ENCODE measurements at places on chromosomes 1 and 21.

GRCh38 chr1:226063977-226064815 lies 1.7 kb downstream of the H3-3A start:
- no peak for ATAC-seq

- no peak for ATAC-seq
Observed at GRCh38 chr1:201455098-201455497, 13.9 kb downstream of the PHLDA3 start.

DNA sequence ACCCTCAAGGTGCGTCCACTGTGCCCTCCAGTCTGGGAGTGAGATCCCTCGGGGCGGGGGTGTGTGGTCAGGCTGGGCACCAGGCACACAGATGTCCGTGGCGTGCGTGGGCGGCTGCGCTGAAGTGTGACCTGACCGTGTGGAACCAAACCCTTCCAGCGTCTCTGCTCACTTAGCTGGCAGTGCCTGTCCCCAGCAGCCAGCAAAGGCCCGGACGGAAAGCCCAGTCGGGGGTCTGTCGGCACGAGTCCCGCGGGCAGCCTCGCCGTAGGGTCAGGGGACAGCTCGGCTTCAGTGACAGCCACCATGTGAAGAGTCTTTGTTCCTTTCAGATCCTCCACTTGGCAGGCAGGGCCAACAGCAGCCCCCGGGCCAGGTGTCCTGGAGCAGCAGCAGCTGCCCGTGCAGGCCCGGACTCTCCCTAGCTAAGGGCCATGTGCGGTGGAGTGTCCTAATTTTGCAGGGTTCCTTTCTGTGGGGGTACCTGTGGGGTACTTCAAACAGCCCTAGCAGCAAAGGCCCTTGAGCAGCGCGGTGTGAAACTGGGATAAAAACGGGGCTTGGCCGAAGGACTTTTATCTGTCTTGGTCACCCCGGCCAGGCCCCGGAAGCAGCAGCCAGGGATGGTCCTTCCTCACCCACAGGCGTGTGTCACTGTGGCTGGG lies 11.6 kb downstream of the TTLL10 start:
- no peak for ATAC-seq

DNA sequence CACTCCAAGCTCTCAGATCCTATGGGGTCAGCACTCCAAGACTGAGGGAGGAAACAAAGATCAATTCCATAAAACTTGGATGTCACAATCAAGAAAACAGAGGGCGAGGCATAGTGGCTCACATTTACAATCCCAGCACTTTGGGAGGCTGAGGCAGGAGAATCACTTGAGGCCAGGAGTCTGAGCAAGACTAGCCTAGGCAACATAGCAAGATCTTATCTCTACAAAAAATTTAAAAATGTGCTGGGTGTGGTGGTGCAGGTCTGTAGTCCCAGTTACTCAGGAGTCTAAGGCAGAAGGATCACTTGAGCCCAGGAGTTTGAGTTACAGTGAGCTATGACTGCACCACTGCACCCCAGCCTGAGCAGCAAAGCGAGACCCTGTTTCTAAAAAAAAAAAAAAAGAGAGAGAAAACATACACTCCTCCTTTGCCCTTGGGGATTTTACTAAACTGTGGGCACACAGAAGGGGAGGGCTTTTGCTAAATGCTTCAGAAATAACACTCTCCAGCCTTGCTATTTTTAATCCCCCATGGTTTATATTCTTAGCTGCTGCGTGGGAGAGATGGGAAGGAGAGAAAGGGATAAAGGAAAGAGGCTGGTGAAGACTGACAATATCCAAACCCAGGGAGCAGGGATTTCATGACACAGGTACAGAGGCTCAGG lies 18.1 kb downstream of the ARHGEF2 start:
- no peak for ATAC-seq

- no peak for ATAC-seq
Observed at GRCh38 chr1:43317817-43318471, 17.2 kb downstream of the TIE1 start.

DNA sequence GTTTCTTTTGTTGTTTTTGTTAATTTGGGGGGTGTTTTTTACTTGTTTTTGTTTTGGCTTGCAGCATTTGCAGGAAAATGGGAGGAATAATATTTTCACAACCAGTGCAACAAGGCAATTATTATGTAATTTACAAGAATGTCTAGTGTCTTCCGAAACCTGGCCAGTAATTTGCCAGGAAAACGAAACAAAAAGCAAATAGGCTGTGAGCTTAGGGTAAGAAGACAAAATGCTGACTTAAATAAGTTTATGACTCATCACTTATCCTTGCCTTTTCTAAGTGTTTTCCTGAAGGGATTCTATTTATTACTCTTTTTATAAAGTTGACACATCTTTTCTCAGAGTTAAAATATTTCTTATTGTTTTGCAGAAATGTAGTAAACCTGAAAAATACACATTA lies 49.8 kb downstream of the KCNT2 start:
- ATAC-seq, result peak; percentile 95

DNA sequence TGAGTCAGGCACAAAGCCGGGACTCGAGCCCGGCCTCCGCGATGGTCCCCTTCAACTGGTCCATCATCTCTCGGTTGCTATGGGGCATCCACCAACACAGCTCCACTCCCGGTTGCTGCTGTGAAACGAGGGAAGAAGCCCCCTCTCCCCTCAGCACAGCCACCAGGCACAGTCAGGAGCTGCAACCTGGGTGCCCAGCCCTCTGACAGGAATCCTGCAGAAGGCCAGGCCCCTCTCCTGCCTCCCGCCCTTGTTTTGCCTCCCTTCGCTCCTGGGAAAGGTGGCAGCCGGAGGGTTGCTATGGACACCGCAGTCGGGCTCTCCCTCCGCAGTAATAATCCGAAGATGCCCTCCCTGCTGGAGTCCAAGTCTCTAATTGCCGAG lies 8.9 kb upstream of the KCNN3 start:
- ATAC-seq, result no peak

GRCh38 chr1:21541329-21541728 lies 32.1 kb downstream of the ALPL start:
- no peak for ATAC-seq

GRCh38 chr1:229310833-229311232 lies 32.0 kb downstream of the CCSAP start:
- no peak for ATAC-seq

- peak; percentile 91 for ATAC-seq
Observed at GRCh38 chr1:114154963-114155322, 1.3 kb upstream of the SYT6 start.

DNA sequence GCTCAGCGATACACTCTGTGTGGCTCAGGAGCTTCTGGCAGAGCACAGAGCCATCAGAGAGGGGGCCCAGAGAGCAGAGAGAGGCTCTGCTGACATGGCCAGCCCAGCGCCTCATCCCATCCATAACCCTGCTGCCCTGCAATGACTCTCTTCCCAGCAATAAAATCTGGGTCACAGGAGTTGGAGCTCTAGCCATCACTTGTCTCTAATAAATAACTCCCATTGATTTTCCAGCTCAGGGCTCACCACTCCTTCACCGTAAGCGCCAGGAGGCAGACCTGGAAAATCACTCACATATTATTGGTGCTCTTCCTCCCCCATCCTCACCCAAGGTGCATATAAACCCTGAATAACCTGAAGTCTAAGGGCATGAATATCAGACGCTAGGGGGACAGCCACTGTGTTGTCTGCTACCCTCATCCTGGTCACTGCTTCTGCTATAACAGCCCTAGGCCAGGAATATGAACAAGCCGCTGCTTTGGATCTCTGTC lies at the start of gene APCS:
Gene APCS (plus strand): TSS at position 366 of the 491 bp plus-strand sequence. CDS start 96 bp downstream, at position 462.
- ATAC-seq, result no peak

DNA sequence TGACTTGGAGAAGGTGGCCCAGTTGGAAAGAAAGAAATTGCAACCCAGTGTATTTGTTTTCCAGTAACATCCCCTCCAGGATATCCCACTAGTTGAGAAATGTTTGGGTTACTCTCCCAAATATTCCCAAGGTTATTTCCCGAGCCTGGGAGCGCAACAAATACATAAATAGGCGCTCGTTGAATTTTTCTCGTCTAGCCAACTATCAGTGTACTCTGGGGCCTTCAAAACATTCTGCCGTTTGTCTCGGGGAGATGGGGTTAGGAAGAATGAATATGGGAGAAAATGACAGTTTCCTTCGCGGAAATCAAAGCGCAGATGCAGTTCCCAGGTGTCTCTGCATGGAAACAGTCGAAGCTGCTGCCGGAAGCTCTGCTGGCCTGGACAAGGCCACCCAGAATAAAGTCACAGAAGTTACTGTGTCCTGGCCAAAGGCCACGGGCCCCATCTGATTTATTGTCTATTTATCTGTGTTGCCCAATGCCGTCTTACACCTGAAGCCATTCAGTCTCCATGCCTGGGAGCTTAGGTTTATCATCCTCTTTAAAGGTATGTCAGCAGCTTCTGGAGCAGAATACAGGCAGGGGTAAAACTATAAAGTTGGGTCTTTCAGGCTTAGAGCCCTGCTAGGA lies 1.0 kb downstream of the C1orf115 start:
- no peak for ATAC-seq

DNA sequence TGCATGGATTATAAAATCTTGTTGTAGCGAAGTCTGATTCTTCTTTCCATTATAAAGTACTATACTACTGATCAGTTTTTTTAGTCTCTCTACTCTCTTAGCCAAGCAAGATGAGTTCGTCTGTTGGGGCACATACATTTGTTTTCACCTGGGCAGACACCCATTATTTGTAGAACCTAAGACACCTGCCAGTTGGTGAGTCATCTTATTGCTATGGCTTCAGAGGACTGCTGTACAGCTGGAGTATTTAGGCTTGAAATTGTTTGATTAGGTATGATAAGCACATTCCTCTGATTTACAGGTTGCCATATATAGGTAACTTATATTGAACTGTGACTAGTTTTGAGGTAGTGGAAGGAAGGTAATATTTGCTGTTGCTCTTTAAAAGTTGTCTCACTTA lies 17.2 kb downstream of the RBM15 start:
- ATAC-seq, result no peak

DNA sequence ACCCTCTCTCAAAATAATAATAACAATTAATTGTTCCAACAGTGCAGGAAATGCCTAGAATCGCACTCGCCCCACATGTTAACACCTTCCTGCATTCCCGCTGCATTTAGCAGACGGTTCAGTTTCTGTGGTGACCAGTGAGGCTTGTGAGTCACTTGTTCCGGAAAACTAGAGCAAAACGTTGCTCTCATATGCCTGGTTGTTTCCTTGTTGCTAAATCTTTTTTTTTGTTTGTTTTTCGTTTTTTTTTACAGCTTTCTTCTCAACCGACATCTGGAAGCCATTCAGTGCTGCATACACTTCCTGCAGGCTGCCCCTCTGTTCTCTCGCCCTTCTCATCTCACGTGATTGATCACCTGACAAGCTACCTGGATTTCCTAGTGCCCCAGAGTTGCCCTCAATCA lies 56.9 kb upstream of the TMPRSS2 start:
- no peak for ATAC-seq

DNA sequence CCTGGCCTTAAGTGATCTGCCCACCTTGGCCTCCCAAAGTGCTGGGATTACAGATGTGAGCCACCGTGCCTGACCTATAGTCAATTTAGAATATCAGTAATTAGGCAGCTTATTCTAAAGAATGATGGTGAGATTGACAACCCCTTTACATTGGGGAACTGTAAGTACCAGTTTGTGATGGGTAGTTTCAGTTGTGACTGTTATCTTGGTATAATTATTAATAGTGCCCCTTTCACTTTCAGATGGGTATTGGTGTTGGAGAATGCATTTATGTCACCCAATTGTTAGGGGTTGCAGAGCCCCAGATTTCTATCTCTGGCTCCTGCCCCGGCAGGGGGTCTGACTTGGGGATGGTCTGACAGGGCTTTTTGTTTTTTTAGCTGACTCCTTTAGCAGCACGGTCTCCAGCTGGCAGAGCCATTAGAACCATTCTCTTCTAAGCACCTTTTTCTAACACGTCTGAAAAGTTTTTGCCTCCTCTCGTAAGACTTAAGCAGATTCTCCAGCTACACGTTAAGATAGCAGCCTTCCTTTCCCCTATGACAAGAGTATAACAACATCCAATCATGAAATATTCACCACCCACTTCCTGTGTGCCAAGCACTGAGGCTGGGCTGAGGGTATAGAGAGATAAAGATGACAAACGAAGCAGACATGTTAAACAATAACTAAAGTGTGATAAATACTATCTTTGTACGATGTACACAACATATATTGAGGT lies 157.8 kb downstream of the SDCCAG8 start:
- ATAC-seq, result no peak

- ATAC-seq, result no peak
Observed at GRCh38 chr1:245382981-245383380, 228.2 kb downstream of the KIF26B start.

DNA sequence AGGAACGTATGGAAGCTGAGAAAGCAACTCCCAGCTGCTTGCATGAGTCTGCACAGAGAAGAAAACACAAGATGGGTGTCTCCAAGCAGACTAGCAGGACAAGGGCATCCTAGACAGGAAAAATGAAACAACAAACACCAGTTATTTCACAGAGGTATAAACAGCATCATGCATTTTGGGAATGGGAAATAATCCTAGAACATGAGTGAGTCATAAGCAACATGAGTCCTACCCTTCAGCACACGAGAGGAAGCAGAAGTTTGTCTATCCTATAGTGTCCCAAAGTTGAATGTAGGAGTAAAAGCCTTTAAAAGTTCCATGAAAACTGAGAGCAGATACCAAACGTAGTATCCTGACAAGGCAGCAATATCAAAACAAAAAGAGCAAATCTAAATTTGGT lies 11.3 kb upstream of the FRRS1 start:
- ATAC-seq, result no peak

GRCh38 chr1:48978413-48978812 lies 201.7 kb upstream of the BEND5 start:
- ATAC-seq, result no peak

- ATAC-seq, result no peak
Observed at GRCh38 chr1:121483234-121483633, 298.5 kb downstream of the SRGAP2C start.

- no peak for ATAC-seq
Observed at GRCh38 chr1:203083463-203083921, 2.3 kb downstream of the MYOG start.

GRCh38 chr1:82317671-82318070 lies 516.9 kb downstream of the ADGRL2 start:
- no peak for ATAC-seq

GRCh38 chr1:61403679-61404596 lies 321.0 kb downstream of the TM2D1 start:
- no peak for ATAC-seq

GRCh38 chr1:29237129-29237821 lies 953 bp downstream of the PTPRU start:
- ATAC-seq, result peak; percentile 13

DNA sequence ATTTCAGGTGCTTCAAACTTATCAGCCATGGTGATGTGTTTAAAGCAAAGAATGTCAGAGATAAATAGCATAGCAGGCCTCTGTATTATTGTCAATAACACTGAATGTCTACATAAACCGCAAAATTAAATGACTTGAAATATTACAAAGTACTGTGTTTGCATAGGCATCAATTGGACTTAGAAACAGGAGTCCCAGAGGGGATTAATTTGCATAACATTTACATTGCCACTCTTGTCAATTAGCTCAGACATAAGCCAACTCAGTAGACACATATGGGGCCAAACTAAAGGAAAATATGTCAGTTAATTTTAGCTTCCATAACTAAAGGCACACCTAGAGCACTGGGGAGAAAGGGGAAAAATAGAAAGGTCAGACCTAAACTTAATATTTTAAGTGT lies 814.5 kb upstream of the NEGR1 start:
- no peak for ATAC-seq

- ATAC-seq, result no peak
Observed at GRCh38 chr1:82979593-82980236, 1019.2 kb downstream of the TTLL7 start.

GRCh38 chr1:98342566-98342965 lies 319.0 kb upstream of the SNX7 start:
- peak; percentile 77 for ATAC-seq

GRCh38 chr1:41436281-41437010 lies 48.0 kb downstream of the EDN2 start:
- no peak for ATAC-seq

GRCh38 chr1:3459940-3460671 lies 5.6 kb downstream of the ARHGEF16 start:
- no peak for ATAC-seq

GRCh38 chr1:210684466-210685294 lies 356.0 kb downstream of the HHAT start:
- ATAC-seq, result no peak
